ENCODE measurements at places on chromosomes 4 and X.

GRCh38 chr4:154529728-154530519 is 20.3 kb downstream of the PLRG1 start:
- no peak for DNase-seq

- DNase-seq, result no peak
These were observed 13.1 kb upstream of the KLHL13 start for GRCh38 chrX:118129681-118130080.

DNA sequence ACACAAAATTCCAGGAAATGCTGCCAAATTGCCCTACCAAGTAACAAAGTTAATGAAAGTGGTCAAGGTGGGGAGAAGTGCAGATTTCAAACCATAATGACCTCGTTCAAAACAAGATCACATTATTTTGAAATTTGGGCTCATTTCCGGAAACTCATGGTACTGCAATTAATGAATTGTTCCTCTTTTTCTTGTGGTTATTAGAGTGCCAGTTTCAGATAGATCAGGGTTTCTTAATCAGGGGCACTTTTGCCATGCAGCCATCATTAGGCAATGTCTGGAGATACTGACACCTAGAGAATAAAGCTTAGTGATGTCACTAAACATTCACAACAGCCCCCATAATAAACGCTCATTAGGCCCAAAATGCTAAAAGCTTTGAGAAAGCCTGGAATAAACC is 381.5 kb upstream of the GALNT7 start:
- DNase-seq, result no peak

DNA sequence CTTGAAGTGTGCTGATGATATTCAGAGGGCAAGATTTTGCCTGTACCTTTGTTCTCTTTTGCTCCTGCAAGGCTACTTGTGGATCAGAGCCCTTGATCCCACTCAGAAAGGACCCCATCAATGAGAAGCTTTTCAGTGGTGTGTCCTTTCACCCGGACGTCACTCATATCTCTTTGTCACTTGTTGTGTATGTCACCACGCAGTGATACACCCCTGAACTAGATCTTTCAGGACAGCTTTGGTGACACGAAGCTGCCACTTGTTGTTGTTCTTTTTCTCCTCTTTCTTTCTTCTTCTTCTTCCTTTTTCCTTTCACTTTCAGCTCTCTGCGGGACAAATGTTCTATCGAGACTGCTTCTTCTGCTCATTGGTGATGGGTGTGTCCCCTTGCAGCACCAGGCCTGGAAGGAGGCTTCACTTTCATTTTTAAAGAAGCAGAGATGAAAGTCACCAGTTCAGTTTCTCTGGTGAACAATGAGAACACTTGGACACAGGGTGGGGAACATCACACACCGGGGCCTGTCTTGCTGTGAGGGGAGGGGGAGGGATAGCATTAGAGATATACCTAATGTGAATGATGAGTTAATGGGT is 83.6 kb downstream of the NBDY start:
- DNase-seq, result no peak

GRCh38 chr4:7183780-7184460 is 8.4 kb upstream of the SORCS2 start:
- DNase-seq, result no peak

GRCh38 chr4:163622379-163623035 is 128.0 kb downstream of the TMA16 start:
- no peak for DNase-seq

DNA sequence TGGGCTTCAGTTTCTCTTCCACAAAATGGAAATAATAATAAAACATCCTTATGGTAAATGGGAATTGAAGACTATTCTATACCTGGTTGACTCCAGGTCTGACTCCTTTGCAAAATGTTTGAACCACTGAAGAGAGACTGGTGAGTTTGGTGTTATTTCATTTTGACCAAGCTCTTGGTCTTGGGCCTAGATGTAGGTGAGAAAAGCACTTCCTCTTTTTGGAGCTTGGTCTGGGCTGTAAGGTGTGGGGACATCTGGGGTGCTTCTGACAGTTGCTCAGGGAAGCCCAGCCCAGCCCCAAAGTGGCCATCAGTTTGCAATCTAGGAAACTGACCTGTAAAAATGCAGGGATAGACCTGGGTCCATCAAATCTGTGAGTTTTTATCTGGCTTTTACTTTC is 26.8 kb upstream of the SOD3 start:
- no peak for DNase-seq

Data from stimulated activated CD8-positive, alpha-beta memory T cell treated with anti-CD3 and anti-CD28 coated beads, Interleukin-7, amount 100 ng/mL, for 1 hour (primary cell).